Spinal cord (tissue), 10 donors: ENCODE measurements at places on chromosomes 5 and 9. TPM values are rescaled to one million over a fixed set of nuclear protein-coding genes. Genes with fewer than 3 reads are reported as not detected.

Gene SPATA31C1
- 1.6 TPM for polyA plus RNA-seq

Gene LAMC3
- polyA plus RNA-seq: 18.2 TPM

Gene EDIL3
- polyA plus RNA-seq: 73.0 TPM

Gene MSMP
- polyA plus RNA-seq: 1.6 TPM

Gene ALDH1A1
- polyA plus RNA-seq: 7.2 TPM

Gene RNF183
- polyA plus RNA-seq: 0.12 TPM

Gene CAMK2A
- polyA plus RNA-seq: 21.0 TPM

Gene VAV2
- polyA plus RNA-seq: 47.0 TPM
